DMS79 treated with DMSO at 0.1 percent for 48 hours (cell line): ENCODE measurements at places on chromosomes 12 and 14.

DNA sequence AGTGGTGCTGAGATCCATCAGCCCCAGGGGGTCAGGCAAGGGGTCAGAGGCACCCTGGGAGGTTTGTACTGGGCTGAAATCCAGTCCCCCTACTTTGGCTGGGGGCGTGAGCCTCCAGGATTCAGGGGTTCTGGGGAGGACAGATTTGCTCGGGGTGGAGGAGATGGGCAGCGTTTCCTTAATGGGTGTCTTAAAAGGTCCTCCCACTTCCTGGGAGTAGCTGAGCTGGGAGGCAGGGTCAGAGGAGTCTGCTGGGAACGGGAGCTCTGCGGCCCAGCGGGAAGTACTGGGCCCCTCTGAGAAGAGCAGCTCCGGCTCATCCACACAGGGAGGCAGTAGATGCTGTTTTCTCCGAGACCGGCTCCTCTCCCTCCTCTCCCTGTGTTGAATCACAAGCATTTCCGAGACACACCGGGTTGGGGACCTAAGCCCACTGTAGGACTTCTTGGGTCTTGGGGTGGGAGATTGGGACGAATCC is 2.1 kb upstream of the TEX52 start:
- DNase-seq = no peak

GRCh38 chr12:124808272-124808671 is 55.4 kb downstream of the SCARB1 start:
- DNase-seq = no peak

GRCh38 chr12:67795236-67795635 is 146.7 kb downstream of the DYRK2 start:
- no peak for DNase-seq

DNA sequence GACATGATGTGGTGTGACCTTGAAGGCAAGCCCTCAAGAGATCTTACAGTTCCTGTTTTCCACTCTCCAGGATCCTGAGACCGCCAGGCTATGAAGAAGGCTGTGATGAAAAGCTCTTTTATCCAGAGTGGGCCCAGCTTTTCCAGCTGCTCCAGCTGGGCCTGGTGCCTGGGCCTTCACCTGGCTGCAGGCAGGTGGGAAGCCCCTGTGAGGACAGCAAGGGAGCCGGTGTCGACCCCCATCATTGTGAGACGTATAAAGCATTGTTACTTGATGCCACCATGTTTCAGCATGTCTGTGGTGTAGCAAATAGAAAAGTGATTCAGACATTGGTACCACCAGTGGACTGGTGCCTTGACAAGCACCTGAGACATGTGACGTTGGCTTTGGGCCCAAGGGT is 190.2 kb downstream of the KIF26A start:
- DNase-seq = no peak

DNA sequence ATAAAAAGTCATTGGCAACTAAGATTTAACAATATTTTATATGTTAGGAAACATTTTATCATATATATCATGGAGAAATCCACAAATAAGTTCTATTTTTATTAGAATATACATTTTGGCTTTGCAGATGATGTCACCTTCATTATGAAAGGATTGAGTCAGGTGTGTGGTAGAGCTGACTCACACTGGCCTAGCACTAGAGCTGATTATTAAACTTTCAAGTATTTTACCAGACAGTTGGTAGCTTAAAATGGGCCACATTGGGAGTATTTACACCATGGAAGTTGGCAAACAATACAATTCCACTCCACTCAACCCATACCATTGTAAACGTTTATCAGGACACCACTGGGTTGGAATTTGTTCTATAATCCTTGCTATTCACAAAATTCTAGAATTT is 1036.6 kb downstream of the TRHDE start:
- DNase-seq = no peak

DNA sequence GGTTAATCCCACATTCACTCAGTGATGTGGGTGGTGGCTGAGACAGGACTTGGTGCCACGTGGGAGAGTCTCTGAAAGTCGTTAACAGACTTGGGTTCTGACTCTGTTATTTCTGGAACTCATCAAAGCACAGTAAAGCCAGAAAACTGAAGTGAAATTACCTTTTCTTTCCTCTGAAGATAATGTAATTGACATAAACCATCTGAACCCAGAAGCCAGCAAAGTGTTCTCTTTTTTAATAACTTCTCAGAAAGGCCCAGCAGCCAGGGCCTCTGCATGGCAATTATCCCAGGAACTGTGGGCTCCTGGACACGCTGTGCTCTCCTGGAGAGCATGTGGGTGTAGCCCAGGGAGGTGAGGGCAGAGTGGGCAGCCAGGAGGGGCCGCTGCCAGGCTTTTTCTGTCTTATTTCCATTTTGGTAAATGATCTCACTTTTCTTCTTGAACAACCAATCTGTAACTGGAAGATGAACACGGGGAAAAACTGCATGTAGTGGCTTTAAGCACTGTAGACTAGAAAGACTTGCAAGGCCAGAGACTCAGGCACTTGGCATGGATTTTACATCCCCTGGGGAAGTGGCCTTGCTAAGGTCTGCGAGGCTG is 444.1 kb upstream of the TMEM132C start:
- no peak for DNase-seq

- DNase-seq = no peak
These were observed 159.5 kb upstream of the NRXN3 start for GRCh38 chr14:78010688-78011087.

- DNase-seq = no peak
These were observed 50.9 kb downstream of the MVK start for GRCh38 chr12:109624467-109624866.

DNA sequence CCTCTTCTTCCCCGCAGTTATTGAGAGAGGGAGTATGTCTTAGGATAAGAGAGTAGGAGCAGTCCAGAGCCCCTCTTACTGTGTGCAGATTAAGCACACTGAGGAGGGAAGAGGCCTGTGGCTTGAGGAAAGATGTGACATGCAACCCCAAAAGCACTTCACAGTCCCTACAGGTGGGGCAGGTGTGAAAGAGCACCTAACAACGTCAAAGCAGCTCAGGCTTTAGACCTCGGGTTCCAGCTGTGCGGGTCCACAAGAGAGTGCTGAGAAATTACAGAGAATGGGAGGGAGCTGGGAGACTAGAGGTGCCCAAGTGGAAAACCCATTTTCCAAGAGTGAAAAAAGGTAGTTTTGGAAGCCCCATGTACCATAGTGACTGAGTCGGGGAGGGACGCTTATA is 127.6 kb downstream of the SLC25A47 start:
- no peak for DNase-seq

DNA sequence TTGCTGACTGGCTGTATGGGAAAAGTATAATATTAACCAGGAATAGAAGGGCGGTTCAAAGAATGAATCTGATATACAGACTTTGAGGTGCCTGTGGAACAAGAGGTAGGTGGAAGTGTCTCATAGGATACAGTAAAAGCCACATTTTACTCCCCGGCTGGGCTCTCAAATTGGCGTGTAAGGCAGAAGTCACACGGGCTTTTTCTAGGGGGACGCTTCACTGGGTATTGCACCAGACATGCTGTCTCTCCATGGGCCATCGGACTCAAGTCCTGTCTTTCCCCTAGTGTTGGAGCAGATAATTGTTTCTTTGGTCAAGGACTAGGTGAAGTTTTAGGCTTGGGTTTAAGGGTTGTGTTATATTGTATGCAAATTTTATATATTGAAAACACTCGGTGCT is 9.1 kb downstream of the TMCC3 start:
- DNase-seq = no peak

DNA sequence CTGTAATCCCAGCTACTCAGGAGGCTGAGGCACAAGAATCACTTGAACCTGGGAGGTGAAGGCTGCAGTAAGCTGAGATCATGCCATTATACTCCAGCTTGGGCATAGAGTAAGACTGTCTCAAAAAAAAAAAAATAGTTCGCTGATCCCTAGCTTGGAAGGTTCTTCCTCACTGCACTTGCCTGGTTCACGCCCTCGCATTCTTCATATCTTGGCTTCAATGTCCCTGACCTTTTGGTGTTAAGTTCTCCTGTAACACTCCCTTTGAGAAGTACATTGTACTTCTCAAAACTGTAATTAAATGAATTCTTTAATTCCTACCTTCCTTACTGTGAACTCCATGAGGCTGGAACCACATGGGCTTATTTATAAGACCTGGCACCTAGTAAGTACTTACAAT is 16.5 kb upstream of the TPCN1 start:
- DNase-seq = no peak

DNA sequence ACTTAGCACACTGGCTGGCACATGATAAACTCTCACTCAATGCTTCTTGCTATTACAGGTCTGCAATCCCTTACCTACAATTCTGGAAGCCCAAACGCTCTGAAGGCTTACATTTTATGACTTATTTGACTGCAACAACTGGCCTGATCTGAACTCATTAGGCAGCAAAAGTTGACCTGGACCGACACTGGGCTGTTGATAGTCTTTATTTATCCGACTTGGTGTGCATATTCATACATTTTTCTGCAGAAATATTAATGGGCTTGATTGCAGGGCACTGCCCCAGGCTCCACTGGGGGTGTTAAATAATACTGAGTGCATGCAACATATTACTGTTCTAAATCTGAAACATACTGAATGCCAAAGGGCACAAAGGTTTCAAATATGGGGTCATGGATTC is 1076.7 kb downstream of the BCL11B start:
- DNase-seq = no peak

DNA sequence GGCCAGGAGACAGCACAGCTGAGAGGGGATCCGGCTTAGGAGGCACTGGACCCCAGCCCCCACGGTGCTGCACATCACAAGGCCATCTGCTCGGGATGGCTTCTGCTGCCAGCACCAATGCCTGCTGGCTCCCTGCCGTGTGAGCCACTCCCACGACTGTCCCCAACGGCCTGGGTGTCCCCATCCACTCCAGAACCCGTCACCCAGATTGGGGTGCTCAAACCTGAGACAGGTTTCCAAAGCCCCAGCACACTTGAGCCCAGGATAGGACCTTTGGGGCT is 102.4 kb downstream of the RFLNA start:
- no peak for DNase-seq

- no peak for DNase-seq
These were observed 35.1 kb downstream of the ATF7IP start for GRCh38 chr12:14400599-14400998.

- no peak for DNase-seq
These were observed 167.2 kb downstream of the PHETA1 start for GRCh38 chr12:111201495-111202236.

GRCh38 chr12:107767466-107767865 is 6.5 kb upstream of the PRDM4 start:
- DNase-seq = no peak

GRCh38 chr12:121124402-121125109 is 8.1 kb upstream of the P2RX7 start:
- DNase-seq = no peak

- DNase-seq = no peak
These were observed 170.2 kb upstream of the PZP start for GRCh38 chr12:9378430-9378835.

DNA sequence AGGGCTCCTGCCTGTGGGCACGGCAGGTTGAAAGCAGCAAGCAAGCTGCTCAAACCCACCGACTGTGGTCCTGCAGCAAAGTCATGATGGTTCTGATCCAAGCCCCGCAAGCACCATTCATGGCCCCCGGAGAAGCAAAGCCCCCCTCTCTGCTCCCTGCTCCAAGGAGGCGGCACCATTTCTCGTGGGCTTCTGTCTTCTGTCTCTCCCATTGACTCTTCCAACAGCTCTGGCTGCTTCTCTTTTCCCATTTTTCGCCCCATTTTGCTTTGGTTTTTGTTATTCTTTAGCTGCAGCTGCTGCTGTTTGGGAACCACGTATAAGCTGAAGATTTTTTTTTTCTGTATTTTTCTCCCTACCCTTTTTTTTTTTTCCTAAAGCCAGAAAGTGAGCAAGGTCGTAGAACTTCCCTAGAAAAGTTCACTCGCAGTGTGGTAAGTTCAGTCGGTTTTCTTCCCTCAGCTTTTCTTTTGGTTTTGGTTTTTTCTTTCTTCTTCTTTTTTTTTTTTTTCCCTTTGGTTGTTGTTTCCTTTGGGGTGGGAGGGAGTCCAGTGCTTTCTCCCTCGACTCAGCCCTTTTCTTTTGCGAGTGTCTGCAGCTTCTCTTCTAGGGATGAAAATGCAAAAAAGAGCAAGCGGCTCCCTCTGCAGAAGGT is 354.1 kb downstream of the DPF3 start:
- no peak for DNase-seq

DNA sequence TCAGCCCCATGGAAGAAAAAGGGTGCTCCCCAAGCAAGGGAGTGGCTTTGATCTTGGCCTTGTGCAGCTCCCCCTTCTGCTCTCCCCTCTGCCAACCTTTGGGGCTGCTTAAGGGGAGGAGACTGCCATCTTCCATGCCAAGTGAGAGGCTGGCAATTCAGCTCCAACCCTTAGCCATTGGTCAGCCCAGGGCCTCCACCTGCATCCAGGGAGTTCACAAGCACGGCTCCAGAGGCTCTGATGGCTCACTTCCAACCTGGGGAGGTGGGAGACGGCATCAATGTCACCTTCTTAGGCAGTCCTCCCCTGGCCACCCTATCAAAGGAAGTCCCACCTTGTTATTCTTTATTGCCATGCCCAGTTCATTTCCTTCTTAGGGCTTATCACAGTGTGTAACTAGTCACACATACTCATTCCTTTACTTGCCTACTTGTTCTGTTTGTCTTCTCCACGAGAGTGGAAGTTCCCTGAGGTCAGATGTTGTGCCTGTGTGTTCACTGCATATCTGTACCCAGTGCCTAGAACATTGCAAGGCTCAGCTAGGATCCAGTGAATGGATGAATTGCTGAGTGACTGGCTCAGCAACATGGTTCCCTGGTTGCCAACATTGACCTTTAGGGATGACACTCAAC is 5.0 kb downstream of the HDAC7 start:
- no peak for DNase-seq

DNA sequence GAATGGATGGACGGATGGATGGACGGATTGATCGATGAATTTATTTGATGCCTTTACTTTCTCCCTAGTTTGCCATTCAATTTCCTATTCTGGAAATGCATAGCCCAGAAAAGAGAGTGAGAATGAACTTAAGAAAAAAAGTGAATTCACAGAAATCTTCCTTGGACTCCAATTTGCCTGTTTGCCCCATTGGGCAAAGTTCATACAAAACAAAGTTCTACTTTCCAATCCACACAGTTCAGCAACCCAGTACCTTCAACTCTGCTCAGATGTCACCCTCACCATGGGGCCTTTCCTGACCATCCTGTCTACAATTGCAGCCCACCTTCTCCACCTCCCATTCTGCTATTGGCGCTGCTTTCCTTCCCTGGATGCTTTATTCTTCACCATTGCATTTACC is 8.2 kb upstream of the NUAK1 start:
- no peak for DNase-seq

GRCh38 chr12:24881227-24881626 is 67.7 kb downstream of the BCAT1 start:
- no peak for DNase-seq

DNA sequence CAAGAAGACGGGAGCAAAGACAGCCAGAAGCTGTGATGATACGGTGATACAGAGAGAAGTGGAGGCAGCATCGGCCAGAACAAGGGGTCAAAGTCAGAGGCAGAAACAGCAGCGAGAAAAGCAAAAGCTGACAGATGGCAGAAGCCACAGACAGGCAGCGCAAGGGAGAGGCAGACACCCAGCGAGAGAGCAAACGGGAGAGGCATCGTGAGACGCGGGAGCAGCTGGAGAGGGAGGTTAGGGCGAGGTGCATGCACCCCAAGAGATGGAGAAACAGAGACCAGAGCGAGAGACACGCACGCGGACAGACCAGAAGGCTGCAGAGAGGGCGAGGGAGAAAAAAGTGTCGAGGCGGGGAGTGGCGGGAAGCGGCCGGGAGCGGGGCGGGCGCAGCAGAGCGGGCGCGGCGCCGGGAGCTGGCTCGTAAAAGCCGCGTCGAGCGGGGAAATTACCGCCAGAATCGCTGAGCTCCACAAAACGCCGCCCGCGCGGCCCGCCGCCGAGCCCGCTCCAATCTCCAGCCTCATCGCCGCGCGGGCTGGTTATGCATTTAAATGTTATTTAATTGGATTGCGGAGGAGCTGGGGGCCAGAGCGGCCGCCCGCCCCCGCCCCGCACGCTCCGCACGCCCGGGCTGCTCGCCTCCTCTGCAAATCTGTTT is 15.6 kb downstream of the SMUG1 start:
- no peak for DNase-seq
